Cortex of kidney (tissue), 1 donor: ENCODE measurements at places on chromosomes 2 and 18.

GRCh38 chr18:79707671-79708070 is 28.1 kb downstream of the CTDP1 start:
- DNase-seq, result no peak

DNA sequence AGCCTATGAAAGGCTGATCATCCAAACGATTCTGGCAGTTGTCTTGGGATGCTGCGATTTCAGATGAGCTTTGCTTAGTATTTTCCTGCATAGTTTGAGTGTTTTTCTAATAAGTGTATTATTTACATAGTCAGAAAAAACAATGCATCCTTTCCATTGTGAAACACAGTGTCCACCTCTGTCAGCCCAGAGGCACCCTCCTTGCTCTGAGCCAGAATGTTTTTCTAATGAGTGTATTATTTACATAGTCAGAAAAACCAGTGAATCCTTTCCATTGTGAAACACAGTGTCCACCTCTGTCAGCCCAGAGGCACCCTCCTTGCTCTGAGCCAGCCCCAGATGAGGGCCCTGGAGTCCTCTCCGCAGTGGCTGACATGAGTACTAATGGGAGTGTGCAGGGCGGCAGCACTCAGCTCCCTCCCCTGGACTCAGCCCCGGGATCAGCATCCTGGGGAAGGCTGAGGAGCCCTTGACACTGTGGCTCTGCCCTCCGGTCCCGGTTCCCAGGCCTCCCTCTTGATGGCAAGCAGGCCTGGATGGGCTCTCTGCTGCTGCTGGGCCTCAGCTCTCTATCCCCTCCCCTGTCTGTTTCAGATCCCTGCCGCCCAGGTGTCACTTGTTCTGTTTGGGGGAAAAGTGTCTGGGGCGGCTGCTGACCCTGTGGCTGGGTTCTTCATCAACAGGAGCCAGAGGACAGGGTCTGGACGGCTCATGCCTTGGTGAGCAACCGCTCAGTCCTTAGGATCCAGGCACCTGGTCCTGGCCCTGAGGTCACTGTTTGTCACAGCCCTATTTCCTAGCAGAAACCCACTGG is 5.9 kb downstream of the MFSD2B start:
- DNase-seq, result no peak

- no peak for DNase-seq
Measured at GRCh38 chr2:111705711-111706336, 178.2 kb downstream of the ANAPC1 start.

DNA sequence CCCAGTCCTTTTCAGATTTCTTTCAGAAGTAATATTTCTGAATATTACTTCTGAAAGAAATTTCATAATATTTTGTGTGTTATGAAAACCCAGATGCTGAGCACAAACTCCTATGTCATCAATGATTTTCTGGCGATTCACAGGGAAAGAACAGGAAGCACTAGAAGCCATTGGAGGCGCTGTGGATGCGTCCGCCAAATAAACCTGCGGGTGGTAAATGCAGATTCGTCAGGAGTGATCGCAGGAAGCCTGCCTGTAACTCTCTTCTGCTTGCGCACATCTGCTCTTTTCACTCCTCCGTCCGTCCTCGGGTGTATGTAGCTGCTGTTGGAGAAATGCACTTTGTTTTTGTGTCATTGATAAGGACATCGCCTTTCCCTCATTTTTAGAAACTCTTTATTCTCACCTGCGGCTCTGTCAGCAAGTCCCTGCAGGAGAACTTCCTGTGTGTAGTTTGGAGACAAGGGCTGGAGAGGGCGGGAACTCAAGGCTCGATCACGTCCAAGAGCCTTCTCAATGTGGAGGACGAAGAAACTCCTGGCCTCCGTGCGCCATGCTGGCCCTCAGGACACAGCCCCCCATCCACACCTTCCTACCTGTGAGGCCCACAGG is 483.8 kb downstream of the GALR1 start:
- DNase-seq, result no peak

GRCh38 chr2:81194176-81194575 is 889.6 kb upstream of the LRRTM1 start:
- no peak for DNase-seq

GRCh38 chr2:96393989-96394761 is 58.6 kb downstream of the NCAPH start:
- no peak for DNase-seq

DNA sequence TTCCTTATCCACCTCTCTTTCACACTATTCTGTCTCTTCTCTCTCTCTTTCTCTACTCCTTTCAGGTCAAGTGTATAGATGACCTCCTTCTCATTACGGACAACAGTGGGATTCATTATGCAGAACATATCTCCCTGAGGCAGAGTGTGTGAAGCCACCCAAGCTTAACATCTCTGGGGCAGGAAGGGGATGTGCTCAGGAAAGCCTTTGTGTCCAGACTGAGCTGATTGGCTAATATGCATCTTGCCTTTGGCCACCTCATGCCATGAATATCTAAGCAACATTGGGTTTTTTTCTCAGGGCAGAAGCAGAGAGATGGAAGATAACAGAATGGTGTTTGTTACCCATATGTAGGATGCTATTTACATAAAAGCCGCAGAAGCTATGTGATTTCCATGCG is 211.4 kb upstream of the LRRTM1 start:
- no peak for DNase-seq

- no peak for DNase-seq
Measured at GRCh38 chr2:40935349-40935748, 483.5 kb upstream of the SLC8A1 start.

GRCh38 chr18:77671456-77672167 is 422.0 kb downstream of the GALR1 start:
- DNase-seq, result no peak

- DNase-seq, result no peak
Measured at GRCh38 chr18:51194604-51195003, 2.9 kb downstream of the MEX3C start.

DNA sequence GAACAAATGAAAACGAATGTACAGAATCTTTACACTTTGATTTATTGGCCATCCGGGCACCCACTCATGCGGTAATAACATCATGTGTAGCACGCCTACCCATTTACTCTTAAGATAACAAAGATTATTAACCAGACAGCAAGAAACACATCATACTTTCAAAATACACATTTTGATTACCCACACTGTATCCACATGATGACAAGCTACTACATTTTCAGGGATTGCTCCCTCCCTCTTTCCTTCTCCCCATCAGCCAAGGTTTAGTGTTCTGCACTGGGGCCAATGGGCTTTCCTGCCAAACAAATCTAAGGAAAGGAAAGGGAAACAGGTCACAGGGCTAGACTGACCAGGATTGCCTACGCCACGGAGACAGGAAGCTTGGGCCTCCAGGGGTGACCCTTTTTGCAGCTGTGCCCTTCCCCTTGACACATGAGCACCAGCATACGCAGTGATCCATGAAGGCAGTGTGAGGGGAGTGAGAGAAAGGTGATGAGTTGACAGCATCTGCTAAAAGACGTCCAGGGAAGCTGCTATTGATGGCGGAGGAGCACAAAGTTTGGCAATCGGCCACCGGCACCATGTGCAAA is 76.5 kb downstream of the ZNF521 start:
- no peak for DNase-seq

DNA sequence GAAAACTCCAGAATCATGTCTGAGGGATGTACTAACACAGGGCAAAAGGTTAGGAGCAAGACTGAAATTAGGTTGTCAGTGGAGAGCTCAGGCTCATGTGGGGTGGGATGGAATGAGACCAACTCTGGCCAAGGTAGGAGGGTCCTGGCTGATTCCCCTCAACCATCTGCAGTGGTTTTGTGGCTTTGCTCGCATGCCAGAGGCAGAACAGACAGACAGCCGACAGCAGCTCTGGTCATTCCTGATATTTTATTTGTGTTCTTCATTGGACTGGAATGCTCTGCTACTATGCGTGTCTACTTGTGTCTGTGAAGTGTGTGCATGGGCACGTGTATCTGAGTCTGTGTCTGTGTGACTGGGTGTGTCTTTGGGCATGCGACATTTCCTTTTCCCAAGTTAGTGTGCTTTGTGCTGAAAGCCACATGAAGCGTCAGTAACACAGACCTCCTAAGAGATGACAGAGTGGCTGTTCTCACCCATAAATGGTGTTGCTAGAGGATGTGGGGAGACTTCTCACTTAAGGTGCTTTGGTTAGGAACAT is 239.5 kb downstream of the CNTNAP5 start:
- no peak for DNase-seq

GRCh38 chr18:44821924-44822323 is 141.2 kb downstream of the SETBP1 start:
- DNase-seq, result no peak

DNA sequence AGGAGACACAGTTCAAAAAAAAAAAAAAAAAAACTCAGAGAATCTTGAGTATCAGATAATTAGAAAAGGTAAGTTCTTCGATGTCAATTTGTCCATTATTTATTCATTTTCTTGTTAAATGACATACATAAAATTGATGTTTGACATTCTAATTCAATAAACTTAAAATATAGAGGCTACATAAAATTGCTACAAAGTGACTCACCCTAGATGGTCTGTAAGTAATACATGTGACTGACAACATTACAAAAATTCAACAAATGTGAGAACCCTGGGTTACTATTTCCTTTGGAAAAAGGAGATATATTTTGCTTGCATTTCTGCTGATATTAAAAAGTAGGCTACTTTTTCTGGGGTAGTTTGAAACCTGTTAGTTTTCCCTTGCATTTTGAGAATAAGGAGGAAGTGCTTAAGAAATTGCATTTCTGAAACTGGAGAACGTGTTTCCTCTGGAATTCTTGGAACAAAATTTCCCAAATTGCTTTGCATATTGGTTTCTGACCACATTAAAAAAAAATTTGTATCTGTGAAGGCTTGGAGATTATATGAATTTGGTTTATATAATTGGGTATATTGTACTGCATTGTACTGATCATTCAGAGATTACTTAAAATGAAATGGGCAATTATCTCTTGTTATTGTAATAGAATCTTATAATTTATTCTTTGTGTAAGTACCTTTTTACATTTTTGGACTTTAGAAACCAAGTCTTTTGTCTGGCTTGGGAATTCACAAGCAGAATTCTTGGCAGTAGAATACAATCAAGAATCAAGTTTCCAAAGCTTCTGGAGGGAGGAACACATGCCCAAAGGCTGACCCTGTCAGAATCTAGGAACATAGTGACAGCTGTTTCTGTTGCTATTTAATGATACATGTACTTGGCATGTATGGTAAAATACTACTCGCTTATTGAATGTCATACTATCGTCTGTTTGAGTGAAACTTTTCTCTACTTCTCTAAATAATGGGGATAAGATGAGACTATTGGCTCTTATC is 106.1 kb downstream of the DSEL start:
- DNase-seq, result no peak

DNA sequence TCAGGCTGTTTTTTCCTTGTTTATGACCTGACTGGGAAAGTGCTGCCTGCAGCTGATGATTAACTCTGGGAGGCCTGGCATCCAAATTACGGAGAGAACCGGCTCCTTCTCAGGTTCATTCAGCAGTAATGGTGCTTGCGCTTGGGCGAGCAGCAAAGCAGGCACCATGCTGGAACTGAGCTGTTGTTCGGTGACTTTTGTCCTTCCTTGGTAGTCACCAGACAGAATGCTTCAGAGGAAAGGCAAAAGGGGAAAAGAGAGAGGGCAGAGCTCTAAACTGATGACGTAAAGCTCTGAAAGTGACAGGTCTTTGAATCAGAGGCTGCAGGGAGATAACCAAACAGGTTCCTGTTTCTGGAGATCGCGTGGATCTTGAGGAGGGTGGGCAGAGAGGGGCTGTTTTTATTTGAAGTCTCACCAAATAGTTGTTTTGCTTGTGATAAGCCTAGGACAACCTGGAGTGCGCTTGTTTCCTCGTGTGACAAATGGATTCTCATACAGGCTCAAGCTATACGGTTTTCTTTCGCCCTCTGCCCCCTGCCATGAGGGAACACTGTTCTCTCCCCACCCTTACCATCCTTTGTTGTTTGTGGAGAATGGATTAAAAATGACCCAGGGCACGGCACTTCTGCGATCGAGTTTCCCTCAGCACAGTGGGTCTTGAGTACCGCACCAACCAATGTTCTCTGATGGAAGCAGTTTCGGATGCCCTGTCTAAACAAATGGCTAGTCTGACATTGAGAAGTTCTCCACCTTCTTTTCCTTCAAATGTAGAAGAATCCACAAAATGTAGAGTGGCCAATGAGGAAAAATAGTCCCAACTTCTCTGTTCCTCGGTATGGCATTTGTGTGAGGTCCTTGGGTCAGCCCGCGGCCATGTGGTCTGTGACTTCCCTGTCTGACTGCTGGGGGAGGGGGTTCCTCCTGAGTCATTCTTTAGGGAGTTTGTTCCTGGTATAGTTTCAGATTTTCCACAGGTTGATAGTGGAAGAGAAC is 1.3 kb downstream of the RASGRP3 start:
- no peak for DNase-seq

GRCh38 chr2:136029149-136029548 is 43.7 kb upstream of the DARS1 start:
- no peak for DNase-seq

DNA sequence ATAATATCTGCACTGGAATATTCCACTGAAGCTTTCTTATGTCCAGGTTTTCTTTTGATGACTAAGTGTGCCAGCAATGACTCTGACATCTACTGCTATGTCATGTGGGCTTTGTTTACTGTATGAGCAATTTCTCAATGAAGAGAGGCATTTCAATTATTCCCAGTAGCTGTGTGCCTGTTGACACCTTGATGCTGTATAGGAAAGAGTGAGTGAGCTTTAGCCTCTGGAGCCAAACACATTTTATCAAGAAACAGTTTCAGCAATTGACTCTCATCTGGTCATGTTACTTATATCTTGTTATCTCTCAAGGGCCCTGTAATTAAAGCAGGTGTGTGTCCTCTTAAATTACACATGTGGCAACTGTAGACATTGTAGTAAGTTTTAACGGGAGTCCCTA is 493.2 kb upstream of the FANCL start:
- no peak for DNase-seq

GRCh38 chr18:36185901-36186460 is 1.3 kb upstream of the MOCOS start:
- no peak for DNase-seq

DNA sequence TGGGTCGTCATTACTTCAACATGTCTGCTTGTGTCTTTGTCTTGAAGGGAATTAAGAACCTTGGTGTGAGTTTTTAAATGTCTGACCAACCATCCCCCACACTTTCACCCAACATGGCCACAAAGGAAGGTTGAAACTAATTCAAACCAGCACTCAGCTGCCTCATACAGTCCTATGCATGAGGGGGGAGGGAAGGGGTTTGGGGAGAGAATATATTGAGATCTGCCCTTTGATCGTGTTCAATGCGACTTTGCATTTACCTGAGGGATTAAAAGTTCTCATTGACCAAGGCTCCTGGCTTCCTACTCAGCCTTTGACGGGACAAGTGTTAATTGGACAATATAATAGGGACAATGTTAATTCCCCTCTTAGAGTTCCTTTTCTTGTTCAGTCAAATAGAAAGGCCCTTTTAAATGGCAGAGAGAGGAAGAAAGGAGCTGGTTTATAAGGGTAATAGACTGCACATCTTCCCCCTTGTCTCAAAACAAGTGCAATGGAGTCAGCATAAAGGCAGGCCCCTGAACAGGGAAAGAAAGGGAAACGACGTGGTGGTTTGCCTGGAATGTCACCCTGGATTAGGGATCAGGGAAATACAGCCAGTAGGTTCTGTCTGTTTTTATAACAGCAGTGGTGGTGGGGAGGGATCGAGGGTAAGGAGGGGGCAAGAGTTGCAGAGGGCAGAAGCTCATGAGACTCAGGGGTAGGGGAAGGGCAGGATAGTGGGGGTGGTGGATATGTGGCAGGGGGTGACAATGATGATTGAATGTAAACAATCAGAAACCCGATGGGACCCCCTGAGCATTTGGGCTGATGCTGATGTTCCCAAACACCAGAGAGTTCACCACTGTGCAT is 198.7 kb downstream of the MYCN start:
- no peak for DNase-seq
